ENCODE measurements at places on chromosomes 6 and 20. TPM values are rescaled to one million over a fixed set of nuclear protein-coding genes. Genes with fewer than 3 reads are reported as not detected.

LINC00237 gene
- total RNA-seq = not detected

PRSS35 gene
- not detected for total RNA-seq

PCK1 gene
- total RNA-seq = 0.32 TPM

DDX27 gene
- 59.1 TPM for total RNA-seq

TINAG gene
- total RNA-seq = not detected

IL17A gene
- total RNA-seq = not detected

ZNF165 gene
- 0.84 TPM for total RNA-seq

SLC32A1 gene
- not detected for total RNA-seq

GGTLC1 gene
- total RNA-seq = not detected

PDE10A gene
- total RNA-seq = 233 TPM

GTSF1L gene
- total RNA-seq = not detected

MATN4 gene
- not detected for total RNA-seq

OSTM1 gene
- 43.0 TPM for total RNA-seq

TGM3 gene
- total RNA-seq = 0.10 TPM

All from NCI-H460 (cell line).